ENCODE measurements at places on chromosomes 1 and 21.

GRCh38 chr1:14724246-14724645 is 125.8 kb downstream of the KAZN start:
- no peak for DNase-seq

DNA sequence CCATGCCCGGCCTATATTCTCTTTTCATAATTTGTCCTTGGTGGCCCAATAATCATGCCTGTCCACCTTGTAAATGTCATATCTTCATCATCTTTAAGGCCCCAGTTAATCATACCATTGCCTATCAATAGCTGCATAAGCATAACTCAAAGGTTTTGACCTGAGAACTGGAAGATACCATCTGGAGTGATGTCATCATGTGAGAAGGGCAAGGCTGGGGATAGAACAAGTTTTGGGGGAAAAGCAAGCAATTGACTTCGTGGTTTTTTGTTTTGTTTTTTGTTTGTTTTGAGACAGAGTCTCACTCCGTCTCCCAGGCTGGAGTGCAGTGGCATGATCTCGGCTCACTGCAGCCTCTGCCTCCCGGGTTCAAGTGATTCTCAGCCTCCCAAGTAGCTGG is 6.2 kb downstream of the UBIAD1 start:
- DNase-seq = no peak

- no peak for DNase-seq
Measured at GRCh38 chr1:111621050-111621449, 1.5 kb downstream of the RAP1A start.

- no peak for DNase-seq
Measured at GRCh38 chr21:33058527-33058926, 11.4 kb upstream of the OLIG1 start.

DNA sequence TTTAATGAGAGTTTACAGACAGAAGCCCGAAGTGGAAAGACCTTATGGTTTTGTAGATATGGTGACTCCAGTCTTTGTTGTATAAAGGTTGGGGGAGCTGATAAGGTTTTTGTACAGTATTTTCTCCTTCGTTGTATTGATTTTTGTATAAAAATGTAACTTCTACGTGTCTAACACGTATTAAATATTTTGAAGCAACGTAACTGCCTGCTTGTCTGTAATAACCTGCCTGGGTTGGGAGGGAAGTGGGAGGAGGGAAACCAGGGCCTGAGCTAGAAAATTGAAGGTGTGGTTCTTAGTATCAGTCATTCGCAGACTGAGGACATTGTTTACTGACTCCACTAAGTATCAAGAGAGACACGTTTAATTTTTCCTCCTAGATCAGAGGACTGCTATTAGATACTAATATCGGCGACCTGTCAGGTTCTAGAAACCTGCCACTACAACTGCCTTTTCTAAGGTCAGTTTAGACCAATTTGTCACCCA is 2.2 kb downstream of the IER5 start:
- DNase-seq = no peak

DNA sequence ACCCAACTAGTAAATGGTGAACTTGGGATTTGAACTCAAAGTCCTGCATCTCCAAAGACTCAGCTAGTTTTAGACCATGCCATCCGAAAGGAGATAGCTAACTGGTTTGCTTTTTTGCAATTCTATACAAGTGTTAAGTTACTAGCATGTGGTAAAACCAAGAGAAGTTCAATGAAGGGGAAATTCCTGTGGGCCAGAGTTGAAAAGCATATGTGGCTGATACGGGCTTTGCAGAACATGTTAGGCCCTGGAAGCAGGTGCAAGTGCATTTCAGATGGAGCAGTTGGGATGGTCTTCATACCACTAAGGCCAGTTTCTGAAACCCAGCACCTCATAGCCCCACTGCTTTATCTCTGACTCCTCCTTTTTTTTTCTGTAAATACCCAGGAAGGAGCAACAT is 620.9 kb downstream of the PLPP3 start:
- no peak for DNase-seq

DNA sequence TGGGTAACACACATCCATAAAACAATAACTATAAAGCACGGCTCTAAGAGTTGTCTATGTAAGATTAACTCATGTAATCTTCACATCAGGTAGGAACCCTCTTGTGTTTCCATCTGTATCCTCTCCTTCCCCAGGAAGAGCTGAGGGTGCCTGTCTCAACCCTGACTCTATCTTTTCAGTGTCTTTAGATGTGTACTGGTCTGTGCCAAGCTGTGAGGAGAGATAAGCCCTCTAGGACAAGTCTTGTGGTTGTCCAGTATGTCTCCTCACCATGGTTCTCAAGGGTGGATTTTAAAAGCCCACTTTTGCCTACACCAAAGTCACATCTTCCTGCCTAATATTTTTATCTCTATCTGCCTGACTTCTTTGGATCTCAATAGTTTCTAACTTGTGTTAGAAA is 300.1 kb downstream of the KCNT2 start:
- DNase-seq = no peak

DNA sequence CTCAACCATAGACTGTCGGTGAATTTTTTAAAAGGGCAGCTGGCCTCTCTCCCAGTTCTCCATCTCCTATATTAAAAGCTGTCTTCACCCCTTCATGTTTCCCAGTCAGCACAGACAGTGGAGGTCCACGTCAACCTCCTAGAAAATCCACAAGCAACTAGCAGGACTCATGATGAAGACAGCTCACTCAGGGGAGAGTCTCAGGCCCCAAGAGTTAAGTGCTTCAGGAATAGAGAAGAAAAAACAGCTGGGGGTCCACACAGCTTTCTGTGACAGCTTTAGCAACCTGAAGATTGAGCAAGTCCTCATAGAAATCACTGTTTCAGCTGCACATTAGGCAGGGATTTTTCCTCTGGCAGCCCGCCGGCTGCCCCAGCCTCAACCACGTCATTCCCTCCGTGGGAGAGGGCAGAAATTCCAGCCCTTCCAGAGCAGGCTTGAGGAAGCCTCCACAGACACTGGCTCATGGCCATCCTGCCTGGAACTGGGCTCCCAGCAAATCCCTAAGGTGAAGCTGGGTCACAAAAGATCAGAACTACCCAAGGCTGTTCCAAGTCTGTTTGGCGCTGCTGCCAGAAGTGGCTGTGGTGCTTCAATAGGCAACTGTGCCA is 15.2 kb downstream of the GPR161 start:
- DNase-seq = no peak

DNA sequence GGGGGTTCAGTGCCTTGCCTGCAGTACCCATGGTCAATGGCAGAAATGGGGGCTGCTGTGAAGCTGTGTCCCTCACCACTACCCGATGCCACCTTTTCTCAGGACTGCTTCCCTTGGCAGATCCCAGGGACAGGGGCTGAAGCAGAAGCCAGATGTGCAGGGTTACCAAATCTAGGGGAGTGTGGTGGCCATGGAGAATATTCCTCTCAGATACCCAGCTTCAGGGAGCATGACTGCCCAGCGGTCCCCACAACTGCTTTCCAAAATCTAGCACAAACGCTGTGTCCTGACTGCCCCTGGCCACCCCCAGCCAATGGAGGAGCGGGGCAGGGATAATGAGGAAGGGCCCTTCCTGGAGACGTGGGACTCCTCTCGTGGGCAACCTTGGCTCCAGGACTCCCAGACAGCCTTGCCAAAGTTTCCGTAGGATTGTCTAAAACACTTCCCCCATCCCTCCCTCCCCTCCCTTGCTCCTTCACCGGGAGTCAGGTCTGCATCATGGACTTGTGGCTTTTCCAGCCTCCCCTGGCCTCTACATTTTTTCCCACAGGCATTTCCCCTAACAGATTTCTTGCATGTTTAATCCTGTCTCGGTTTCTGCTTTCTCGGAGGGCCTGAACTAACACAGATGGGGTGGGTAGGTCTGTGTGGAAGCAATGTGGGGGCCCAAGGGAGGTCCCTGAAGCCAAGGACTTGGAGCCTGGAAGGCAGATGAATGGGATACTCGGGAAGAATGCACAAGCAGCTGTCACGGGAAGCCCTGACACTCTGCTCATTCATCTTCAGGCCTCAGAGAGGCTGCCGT is 80.5 kb downstream of the OMA1 start:
- no peak for DNase-seq

GRCh38 chr1:159012495-159012894 is 2.8 kb downstream of the IFI16 start:
- peak; percentile 12 for DNase-seq

GRCh38 chr21:27799861-27800260 is 833.0 kb upstream of the ADAMTS5 start:
- DNase-seq = no peak

DNA sequence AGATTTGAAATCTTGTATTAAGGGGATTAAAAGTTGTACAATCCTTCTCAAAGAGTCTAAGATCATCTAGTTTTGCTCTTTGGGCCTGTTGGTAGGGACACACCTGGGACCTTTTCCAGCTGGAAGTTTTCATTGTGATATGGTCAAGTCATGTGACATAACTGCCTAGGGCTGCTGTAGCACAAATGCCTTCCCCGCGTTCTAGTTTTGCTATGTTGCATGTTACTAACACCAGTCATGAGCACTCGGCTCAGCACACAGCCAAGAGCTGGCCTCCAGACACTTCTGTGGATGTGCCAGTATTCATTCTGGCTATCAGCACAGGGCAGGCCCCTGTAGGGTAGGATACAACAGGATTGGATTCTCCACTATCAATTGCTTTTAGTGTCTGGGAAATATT is 14.6 kb upstream of the FLG2 start:
- no peak for DNase-seq

GRCh38 chr1:8312235-8313218 is 5.4 kb upstream of the SLC45A1 start:
- DNase-seq = no peak

GRCh38 chr1:169511316-169512005 is 25.7 kb upstream of the SLC19A2 start:
- DNase-seq = no peak

- DNase-seq = no peak
Measured at GRCh38 chr1:28606771-28607170, 14.7 kb downstream of the RAB42 start.

- DNase-seq = no peak
Measured at GRCh38 chr1:168159251-168159650, 19.5 kb upstream of the TIPRL start.

DNA sequence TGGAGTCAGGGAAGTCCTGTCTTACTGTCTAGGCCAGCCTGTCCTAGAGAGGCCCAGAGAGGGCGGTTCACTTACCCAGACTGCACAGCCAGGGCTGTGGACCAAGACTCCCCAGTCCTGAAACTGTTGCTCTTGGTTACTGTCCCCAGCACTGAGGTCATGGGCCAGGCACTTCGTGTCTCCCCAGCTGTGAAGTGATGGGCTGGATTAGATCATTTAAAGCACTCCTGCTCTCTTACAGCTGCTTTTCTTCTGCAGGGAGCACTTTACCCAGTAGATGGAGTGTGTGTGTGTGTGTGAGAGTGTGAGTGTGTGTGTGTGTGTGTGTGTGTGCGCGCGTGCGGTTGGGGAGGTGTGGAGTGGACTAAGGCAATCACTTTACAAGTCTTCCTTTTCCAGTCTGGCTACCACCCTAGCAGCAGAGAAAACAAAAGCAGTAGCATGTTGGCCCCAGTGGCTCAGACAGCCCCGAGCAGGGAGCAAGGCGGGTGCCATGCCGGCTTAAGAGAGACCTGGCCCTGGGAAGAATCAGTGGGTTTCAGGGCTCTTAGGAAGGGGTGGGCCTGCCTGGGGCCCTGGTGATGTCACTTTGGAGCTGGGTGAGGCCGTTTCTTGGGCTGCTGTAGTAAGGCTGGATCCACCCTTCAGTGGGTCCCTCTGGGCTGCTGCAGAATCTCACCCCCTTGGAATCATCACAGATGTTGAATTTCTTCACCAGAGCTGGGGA is 2.4 kb downstream of the SPSB1 start:
- no peak for DNase-seq

DNA sequence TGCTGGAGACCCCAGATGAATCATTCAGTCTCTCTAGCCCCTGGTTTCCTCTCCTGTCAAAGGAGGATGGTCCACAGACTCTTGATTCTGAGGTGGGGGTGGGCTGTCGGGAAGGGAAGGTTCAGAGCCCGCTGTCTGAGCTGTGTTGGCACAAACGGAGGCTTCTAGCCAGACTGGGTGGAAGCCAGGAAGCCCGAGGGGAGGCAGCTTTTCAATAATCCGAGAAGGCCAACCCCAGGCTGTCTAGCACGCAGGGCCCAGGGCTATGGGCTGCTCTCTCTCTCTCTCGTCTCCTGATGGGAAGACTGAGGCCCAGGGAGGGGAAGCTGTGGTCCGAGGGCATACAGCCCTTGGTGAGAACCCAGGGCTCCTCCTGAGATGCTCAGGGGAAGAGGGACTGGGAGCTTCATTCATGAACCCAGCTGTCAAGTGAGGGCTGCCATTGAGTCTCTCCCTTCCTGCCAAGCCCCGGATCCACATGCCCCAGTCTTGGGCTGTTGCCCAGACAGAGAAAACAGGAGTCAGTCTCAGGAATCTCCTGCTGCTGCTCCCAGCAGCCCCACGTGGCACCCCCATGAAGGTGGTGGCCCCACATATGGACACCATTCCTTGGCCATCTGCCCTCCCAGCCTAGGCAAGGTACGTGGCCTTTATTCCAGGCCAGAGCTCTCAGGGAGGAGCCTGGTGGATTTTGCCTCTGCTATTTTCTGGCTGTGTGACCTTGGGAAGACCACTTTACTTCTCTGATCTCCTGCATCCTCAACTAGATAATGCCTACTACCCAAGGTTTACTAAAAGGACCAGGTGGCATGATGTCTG is 44.4 kb downstream of the RAP1GAP start:
- no peak for DNase-seq

GRCh38 chr1:12284486-12284885 is 54.7 kb downstream of the VPS13D start:
- DNase-seq = no peak

DNA sequence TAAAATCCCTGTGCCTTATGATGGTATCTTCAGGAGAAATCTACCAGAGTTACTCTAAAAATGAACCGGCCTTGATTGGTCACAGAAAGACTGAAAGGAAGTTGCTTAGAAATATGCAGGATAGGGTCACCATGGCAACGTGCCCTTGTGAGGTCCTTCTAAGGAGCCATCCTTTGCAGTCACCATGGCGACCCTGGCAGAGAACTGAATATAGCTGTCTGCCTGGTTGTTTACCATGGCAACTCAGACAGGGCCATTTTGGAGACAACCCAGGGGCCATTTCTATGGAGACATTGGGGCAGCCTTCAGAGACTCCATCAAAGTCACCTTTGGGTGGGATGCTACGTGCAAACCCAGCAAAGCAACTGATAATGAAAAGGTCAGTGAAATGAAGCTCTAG is 43.0 kb downstream of the SNX7 start:
- DNase-seq = no peak

GRCh38 chr21:15249285-15249993 is 184.6 kb upstream of the NRIP1 start:
- DNase-seq = no peak

- DNase-seq = no peak
Measured at GRCh38 chr1:25821112-25821476, 1.3 kb downstream of the MTFR1L start.

Measured in activated T-cell treated with anti-CD3 and anti-CD28 coated beads for 1 hour (primary cell).